Left renal pelvis (tissue), 4 donors: ENCODE measurements at places on chromosomes 4 and X. TPM values are rescaled to one million over a fixed set of nuclear protein-coding genes. Genes with fewer than 3 reads are reported as not detected.

DNA sequence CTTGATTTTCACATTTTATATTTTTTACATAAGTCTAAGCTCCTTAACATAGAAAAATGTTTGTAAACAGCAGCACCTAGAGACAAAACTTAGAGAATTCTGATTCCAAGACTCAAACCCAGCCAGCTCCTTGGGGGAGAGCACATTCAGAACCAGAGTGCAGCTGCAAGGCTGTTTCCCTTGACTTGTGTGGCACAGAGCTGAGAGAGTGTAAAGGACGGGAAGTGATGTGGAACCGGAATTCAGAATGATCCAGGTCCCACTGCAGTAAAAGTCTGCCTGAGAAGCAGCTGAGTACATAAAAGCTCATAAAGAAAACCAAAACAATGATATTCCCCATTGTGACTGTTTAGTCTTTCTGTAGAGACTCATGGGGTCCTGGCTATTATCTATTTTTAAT is 713.8 kb downstream of the RAB28 start:
- no peak for DNase-seq

The FRMD7 gene
- 1.1 TPM for polyA plus RNA-seq

The BMP3 gene
- 22.5 TPM for polyA plus RNA-seq

- DNase-seq, result no peak
Observed at GRCh38 chr4:2059726-2060602, 837 bp downstream of the NAT8L start.

GRCh38 chr4:46508216-46508615 is 118.3 kb upstream of the GABRA2 start:
- no peak for DNase-seq

GRCh38 chr4:528296-528695 is 29.3 kb downstream of the PIGG start:
- no peak for DNase-seq

DNA sequence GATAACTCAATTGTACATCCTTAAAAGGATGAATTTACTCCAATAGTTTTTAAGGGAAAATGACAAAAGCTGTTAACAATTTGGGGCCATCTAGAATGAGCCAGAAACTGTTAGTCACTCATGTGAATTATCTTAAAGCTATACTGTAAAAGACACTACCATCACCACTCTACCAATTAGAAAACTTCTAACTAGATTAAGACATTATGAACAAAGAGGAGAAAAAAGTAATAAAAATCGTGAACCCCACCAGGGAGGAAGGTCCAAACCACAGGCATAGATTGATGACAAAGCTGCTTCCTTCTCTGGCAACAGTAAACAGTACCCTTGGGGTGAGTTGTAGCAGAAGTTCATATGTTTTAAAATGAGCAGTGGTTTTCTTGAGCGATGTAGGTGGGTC is 106.1 kb downstream of the PDGFC start:
- DNase-seq, result no peak

The TKTL2 gene
- polyA plus RNA-seq, result not detected

GRCh38 chr4:10613926-10614478 is 70.6 kb downstream of the CLNK start:
- DNase-seq, result no peak

- DNase-seq, result no peak
Observed at GRCh38 chr4:82358847-82359246, 14.9 kb downstream of the HNRNPD start.
